Activated CD8-positive, alpha-beta T cell treated with anti-CD3 and anti-CD28 coated beads for 36 hours (primary cell): ENCODE measurements at places on chromosomes 12 and 14. TPM values are rescaled to one million over a fixed set of nuclear protein-coding genes. Genes with fewer than 3 reads are reported as not detected.
A peak's percentile ranks its signal among the peaks of the same experiment; 100 is the strongest.

- H3K27me3 ChIP-seq, result peaks cover 3% of the 10 kb centered on the region
- no peak overlapping the region for H3K4me3 ChIP-seq
- no peak overlapping the region for H3K27ac ChIP-seq
- peaks cover 2% of the 10 kb centered on the region for H3K4me1 ChIP-seq
- no peaks in the 10 kb centered on the region for H3K36me3 ChIP-seq
Observed at GRCh38 chr14:95564060-95564459, 29.2 kb downstream of the GLRX5 start.

The LRIG3 gene
- not detected for total RNA-seq

- H3K27ac ChIP-seq, result no peak overlapping the region
- no peak for DNase-seq
- H3K4me1 ChIP-seq, result peaks cover 22% of the 10 kb centered on the region
- H3K4me3 ChIP-seq, result no peak overlapping the region
Observed at GRCh38 chr12:12214635-12215131, 52.2 kb downstream of the LRP6 start.

DNA sequence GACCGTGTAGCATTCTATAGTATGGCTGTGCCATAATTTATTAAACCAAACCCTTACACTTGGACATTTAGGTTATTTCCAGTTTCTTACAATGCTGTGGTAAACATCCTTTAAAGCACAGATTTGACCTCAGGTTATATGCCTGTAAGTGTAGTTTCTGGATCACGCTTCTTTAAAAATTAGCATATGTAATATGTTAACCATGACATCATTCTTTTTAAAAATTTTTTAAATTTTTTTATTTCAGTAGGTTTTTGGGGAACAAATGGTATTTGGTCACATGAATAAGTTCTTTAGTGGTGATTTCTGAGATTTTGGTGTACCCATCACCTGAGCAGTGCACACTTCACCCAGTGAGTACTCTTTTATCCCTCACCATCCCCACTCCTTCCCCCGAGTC is 18.3 kb downstream of the SAMD4A start:
- no peak overlapping the region for H3K4me3 ChIP-seq
- no peaks in the 10 kb centered on the region for H3K36me3 ChIP-seq
- H3K27ac ChIP-seq, result no peak overlapping the region

GRCh38 chr12:69284131-69284530 is 44.8 kb downstream of the CPSF6 start:
- peaks cover 16% of the 10 kb centered on the region for H3K4me1 ChIP-seq
- H3K36me3 ChIP-seq, result no peaks in the 10 kb centered on the region
- H3K27me3 ChIP-seq, result peaks cover 8% of the 10 kb centered on the region
- peak; percentile 47 for DNase-seq

The RNF212B gene
- not detected for total RNA-seq

The PRMT5 gene
- total RNA-seq, result 107 TPM

GRCh38 chr14:50070840-50071548 is 45.4 kb downstream of the VCPKMT start:
- no peak for DNase-seq
- H3K4me3 ChIP-seq, result no peak overlapping the region
- peaks cover 20% of the 10 kb centered on the region for H3K36me3 ChIP-seq
- no peaks in the 10 kb centered on the region for H3K27me3 ChIP-seq
- H3K4me1 ChIP-seq, result peaks cover 58% of the 10 kb centered on the region

The TCL1B gene
- not detected for total RNA-seq

The OTUB2 gene
- 0.29 TPM for total RNA-seq

The SMARCC2 gene
- total RNA-seq, result 79.3 TPM

- no peaks in the 10 kb centered on the region for H3K27me3 ChIP-seq
- H3K27ac ChIP-seq, result no peak overlapping the region
- H3K36me3 ChIP-seq, result no peaks in the 10 kb centered on the region
- H3K4me1 ChIP-seq, result no peaks in the 10 kb centered on the region
- DNase-seq, result no peak
- H3K4me3 ChIP-seq, result no peak overlapping the region
Observed at GRCh38 chr14:40365305-40365704, 933.1 kb upstream of the FBXO33 start.

GRCh38 chr14:23228812-23229211 is 8.9 kb upstream of the RNF212B start:
- H3K4me1 ChIP-seq, result peaks cover 8% of the 10 kb centered on the region
- no peaks in the 10 kb centered on the region for H3K36me3 ChIP-seq
- no peak overlapping the region for H3K4me3 ChIP-seq
- DNase-seq, result no peak
- H3K27ac ChIP-seq, result no peak overlapping the region

DNA sequence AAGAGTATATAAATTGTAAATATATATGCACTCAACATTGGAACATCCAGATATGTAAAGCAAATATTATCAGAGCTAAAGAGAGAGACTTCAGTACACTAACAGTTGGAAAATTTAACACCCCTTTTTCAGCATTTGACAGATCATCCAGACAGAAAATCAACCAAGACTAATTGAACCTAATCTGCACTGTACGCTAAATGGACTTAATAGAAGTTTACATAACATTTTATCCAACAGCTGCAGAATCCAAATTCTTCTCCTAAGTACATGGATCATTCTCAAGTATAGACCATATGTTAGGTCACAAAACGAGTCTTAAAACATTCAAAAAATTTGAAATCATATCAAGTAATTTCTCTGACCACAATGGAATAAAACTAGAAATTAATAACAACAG is 229.1 kb upstream of the CLEC14A start:
- H3K4me1 ChIP-seq, result no peaks in the 10 kb centered on the region
- H3K36me3 ChIP-seq, result no peaks in the 10 kb centered on the region
- no peak overlapping the region for H3K4me3 ChIP-seq
- no peak for DNase-seq

DNA sequence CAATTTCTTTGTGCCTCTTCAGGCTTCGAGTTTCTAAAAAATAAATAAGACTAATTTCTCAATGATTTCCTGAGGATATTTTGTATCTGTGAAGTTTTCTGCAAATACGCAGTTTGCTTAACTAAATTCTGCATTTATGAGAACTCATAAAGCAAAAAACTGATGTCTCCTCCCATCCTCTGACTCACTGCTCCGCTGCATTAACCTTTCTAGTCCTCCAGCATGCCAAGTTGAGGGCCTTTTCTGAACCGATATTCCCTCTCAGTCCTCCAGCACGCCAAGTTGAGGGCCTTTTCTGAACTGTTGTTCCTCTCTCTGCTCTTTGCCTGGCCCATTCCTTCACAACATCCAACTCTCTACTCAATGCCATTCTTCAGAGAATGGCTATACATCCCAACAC is 3.2 kb downstream of the IPO8 start:
- peaks cover 2% of the 10 kb centered on the region for H3K36me3 ChIP-seq
- peaks cover 46% of the 10 kb centered on the region for H3K4me1 ChIP-seq
- no peaks in the 10 kb centered on the region for H3K27me3 ChIP-seq
- no peak overlapping the region for H3K4me3 ChIP-seq

The GLS2 gene
- 5.2 TPM for total RNA-seq

DNA sequence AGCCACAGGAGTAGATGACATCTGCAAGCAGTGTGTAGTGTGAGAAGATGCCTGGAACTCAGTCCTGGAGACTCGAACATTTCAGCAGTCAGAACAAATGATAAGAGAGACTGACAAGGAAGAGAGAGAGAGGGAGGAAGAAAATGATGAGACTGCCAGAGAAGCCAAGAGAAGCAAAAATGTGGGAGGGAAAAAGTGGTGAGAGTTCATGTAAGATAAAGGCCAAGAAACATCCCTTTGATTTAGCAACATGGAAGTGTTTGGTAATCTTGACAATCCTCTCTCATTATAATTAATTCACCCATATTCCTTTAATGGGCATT is 42.6 kb downstream of the LIMA1 start:
- no peak overlapping the region for H3K4me3 ChIP-seq
- DNase-seq, result no peak
- no peak overlapping the region for H3K27ac ChIP-seq
- H3K36me3 ChIP-seq, result peaks cover 2% of the 10 kb centered on the region
- H3K27me3 ChIP-seq, result no peaks in the 10 kb centered on the region
- H3K4me1 ChIP-seq, result peaks cover 7% of the 10 kb centered on the region
